ENCODE measurements at places on chromosomes 2 and 18.

- no peak for DNase-seq
Measured at GRCh38 chr2:106876699-106877098, 9.3 kb downstream of the ST6GAL2 start.

DNA sequence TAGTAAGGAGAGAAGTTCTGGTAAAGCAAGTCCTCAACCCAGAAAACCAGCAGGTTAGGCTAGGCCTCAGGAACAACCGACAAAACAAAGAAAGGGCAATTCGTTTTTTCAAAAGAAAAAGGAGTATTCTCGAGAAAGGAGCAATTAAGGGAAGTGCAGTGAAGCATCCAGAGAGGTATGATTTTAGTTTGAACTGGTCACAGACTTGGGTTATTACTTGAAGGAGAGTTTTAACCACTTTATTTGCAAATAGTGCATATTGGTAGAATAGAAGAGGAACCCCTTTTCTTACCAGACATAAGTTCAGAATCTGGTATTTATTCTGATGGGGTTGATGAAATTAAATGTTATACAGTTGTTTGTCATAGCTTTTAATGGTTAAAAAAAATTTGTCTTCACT, 110.0 kb upstream of the GCFC2 start:
- DNase-seq, result no peak

DNA sequence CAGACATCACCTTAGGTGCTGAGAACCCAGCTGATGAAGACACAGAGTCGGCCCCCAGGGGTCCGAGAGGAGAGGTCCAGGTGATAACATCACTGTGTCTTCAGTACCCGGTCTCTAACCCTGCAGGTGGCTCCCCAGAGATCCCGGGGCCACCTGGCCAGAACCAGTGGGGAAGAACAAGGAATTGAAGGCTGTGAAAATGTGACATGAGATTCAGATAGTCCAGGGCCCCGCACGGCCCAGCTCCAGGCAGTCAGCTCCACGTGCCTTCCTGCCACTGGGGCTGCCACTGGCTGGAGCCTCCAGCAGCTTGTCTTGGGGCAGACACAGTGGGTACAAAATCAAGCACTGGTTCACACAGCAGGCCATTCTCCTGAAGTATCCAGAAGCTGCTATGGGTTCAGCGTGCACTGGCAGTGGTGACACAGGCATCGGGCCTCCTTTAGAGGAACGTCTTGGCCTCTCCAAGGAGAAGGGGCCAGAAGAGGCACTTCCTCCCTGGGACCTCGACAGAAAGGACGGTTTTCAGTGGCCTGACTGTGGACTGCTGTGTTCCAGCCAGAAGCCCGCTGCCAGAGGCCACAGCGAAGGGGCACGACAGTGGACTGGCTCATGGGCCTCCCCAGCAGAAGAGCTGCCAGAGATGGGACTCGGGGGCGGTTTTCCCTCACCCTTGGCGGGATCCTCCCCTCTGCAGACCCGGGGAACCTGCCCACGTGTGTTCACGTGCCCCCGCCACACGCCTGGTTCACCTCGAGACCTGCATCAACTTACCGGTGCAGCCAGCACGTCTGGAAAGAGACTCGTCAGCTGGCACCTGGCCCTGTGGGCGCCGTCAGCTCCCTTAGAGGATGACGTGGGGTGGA, 150.4 kb downstream of the HDAC4 start:
- no peak for DNase-seq

DNA sequence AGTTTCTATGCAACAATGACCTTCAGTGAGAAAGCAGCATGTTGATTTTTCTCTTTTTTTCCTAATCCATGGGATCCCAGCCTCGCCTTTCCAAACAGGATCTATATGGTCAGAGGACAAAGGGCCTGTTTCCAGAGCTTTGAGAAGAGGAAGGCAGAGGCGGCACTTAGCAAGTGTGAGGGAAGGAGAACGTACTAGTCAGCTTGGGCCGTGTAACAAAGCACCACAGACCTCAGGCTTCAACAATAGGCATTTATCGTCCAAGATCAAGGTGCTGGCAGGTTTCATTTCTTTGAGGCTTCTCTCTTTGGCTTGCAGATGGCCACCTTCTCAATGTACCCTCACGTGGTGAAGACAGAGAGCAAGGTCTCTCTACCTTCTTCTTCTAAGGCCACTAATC, 7.3 kb upstream of the KCNF1 start:
- DNase-seq, result no peak

GRCh38 chr2:173571887-173572680, 217.4 kb downstream of the CDCA7 start:
- no peak for DNase-seq

DNA sequence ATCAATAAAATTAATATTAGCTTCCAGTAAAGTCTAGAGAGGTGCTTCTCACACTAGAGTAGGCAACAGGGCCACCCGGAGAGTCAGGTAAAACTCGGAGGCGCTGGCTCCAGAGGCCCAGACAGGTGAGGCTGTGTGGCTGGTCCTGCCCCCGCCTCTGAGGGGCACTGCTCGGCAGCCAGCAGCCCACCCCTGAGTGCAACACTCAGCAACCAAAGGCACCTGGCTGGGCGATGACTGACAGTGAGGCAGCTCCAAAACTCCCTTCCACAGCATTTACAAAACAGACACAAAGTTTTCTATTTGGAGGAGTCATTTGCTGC, 138.8 kb upstream of the ID2 start:
- peak; percentile 38 for DNase-seq

GRCh38 chr18:2714140-2714539, 58.6 kb downstream of the SMCHD1 start:
- DNase-seq, result no peak

DNA sequence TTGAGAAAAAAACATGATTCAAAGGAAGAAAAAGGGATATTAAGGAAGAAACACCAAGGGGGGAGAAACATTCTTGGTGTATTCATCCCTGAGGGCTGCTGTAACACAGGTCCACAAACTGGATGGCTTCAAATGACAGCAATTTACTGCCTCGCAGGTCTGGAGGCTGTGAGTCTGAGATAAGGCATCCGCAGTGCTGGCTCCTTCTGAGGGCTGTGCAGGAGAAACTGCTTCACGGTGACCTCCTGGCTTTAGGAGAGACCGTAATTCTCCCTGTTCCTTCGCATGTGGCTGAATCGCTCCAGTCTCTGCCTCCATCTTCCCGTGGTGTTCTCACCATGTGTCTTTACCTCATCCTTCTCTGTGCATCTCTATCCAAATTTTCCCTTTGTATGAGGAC, 490.7 kb downstream of the EIPR1 start:
- no peak for DNase-seq

GRCh38 chr2:37020887-37021796, 54.8 kb upstream of the STRN start:
- no peak for DNase-seq

DNA sequence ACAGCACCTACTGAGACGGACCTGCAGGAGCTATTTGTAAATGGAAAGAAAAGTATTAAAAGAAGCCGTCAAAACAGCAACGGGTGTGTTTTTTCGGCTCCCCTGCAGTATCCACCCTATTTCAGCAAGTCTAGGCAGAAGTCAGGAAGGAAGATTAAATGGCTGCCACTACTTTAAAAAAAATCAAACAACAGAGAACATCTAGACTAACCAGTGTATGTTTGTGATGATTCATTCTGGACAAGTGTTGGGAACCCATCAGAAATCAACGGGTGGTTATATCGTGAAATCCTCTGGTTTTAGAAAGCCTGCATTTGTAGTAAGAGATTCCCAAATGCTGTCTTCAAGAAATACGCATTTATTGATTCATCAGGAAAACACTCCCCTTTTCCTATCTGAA, 9.0 kb downstream of the PMAIP1 start:
- DNase-seq, result no peak

DNA sequence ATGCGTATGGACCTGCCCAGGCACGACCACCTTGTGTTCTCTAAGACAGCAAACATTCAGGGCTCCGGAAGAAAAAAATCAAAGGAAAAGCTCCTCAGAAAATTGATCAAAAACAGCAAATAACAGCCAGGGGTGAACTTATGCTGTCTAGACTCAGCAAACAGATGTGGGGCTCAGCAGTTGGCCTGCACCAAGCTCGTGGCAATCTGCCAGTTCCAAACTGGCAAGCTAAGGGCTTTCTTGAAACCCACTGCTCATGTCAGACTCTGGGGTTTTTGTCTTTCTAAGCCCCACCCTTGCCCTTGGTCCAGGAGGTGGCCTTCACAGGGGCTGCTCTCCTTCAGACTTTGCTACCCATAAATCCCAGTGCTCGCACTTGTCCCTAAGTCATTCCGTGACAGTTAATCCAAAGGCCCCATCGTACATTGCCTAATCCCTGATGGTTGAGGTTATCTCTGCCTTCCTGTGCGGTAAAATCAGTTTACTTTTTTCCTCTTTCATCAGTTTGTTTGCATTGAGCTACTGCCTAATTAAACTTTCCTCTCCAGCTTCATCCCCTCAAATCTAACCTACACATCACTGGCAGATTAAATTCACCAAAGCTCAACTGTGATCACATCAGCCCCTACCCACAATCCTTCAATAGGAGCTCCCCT, 408.0 kb downstream of the LRATD1 start:
- no peak for DNase-seq

DNA sequence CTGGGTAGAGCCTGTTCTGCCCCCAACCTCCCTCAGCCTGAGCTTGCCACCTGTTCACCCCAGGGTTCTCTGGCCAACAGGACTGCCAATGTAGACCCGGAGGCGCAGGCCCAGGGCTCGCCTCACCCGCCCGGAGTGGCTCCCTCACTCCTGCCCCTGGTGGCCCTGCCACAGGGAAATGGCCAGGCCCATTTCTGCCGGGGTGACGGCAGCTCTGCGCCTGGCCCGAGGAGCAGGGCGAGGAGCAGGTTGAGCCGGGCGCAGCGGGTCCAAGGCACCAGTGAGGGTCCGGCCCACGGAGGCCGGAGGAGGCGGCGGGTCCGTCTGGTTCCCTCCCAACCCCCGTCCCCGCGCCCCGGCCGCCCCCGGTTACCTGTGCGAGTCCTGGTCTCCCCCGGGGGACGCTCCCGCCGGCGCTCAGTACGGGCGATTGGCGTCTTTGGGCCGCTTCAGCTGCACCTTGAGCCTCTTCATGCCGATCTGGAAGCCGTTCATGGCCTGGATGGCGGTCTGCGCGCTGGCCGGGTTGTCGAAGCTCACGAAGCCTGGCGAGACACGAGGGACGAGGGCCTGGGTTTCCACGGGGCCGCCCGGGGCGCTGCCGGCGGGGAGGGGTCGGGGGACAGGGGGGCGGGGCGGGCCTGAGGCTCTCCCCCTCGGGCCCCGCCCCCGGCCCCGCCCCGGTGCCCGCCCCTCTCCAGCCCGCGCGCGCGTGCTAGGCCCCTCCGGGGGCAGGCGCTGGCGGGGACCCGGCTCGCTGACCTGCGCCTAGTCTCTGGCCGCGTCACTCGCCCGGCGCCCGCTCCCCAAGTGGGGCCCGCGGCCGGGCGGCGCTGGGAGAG, 312.0 kb downstream of the CELF4 start:
- no peak for DNase-seq

DNA sequence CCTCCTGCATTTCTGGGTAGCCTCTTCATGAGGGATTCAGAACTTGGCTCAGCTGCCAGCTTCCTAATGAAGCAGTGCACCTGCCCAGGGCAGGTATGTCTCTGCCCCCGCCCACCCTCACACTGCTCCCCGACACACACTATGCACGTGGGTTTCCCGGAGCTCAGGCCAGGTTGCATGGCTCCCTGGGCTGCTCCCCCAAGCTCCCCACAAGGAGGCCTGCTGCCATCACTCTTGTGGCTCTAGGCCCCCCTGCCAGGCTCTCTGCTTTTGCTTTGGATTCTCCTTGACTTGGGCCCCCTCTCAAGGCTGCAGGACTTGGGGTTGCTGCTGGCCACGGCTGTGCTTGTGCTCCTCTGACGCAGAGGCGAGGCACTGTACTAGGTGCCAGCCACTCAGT, 43.6 kb downstream of the ADD2 start:
- DNase-seq, result no peak

DNA sequence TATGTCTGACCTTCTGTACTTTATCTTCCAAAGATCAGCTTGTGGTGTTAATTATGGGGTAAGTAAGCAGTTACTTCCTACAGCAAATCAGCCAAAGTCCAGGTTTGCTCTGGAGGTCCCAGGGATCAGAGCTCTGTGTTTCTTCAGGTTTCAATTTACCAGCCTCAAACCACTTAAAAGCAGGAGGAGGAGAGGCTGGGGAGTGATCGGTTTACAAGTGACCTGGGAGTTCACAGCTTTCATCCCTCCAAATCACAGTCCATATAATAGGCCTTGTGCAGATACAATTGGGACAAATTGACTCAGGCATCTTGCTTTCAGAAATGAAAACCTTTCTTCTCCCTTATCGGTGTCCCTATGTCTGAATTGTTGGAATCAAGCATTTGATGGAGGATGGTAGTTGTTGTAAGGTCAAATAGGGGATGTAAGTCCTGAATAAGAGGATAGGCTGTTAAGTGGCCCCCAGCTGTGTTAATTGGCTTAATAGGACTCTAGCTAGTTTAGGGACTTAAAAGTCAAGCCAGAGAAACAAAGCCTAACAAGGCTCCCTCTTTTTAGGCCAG, 188.0 kb upstream of the NT5C1B start:
- DNase-seq, result no peak

GRCh38 chr2:175036582-175037018, 31.4 kb upstream of the CHN1 start:
- no peak for DNase-seq

- DNase-seq, result no peak
Measured at GRCh38 chr2:238457927-238458324, 31.2 kb downstream of the ASB1 start.

DNA sequence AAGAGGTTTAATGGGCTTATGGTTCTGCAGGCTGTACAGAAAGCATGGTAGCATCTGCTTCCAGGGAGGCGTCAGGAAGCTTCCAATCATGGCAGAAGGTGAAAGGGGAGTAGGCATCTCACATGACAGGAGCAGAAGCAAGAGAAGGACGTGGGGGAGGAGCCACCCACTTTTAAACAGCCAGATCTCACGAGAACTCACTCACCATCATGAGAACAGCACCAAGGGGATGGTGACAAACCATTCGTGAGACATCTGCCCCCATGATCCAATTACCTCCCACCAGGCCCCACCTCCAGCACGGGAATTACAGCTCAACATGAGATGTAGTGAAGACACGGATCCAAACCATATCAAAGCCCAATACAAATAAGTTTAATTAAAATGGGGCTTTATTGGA, 113.8 kb downstream of the ATL2 start:
- no peak for DNase-seq

DNA sequence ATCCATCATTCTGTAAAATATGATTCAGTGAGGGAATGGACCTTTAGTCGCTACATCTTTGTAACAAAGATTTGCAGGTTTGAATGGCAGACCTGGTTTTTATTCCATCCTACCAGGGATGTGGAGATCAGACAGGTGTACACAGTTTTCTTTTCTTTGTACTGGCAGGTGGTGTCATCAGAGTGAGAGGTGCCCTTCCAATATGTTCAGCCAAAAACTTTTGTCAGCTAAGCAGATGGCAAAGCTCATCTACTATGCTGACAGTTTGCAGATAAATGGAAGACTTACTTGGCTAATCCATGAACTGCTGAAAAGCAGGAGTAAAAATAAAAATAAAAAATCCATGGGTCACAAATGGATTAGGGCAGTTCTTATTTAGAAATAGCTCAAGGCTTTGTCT, 185.5 kb upstream of the DOK6 start:
- DNase-seq, result no peak

- DNase-seq, result no peak
Measured at GRCh38 chr2:129165006-129165405, 814.5 kb upstream of the RAB6C start.

Data from RWPE2 (cell line).